Neural progenitor cell (in vitro differentiated cells): ENCODE measurements at places on chromosomes 11 and 22. TPM values are rescaled to one million over a fixed set of nuclear protein-coding genes. Genes with fewer than 3 reads are reported as not detected.

The FGF3 gene
- total RNA-seq: not detected in 2 replicates

The HMBS gene
- 30.0 and 31.1 TPM in 2 replicates for total RNA-seq

The POLR2L gene
- total RNA-seq: 12.9 and 27.5 TPM in 2 replicates

The LDHAL6A gene
- not detected in 2 replicates for total RNA-seq

The CHST1 gene
- total RNA-seq: 0.53 TPM in 1 of 2 replicates, not detected in the other

The KLHDC7B gene
- total RNA-seq: not detected in 2 replicates

The CDC45 gene
- total RNA-seq: 40.9 and 50.7 TPM in 2 replicates

The LRP5 gene
- total RNA-seq: 7.3 and 24.0 TPM in 2 replicates

- no peak overlapping the region for H3K27ac ChIP-seq
- no peaks in the 10 kb centered on the region for H3K4me1 ChIP-seq
- no peaks in the 10 kb centered on the region for H3K27me3 ChIP-seq
- DNase-seq: no peak
- H3K36me3 ChIP-seq: no peaks in the 10 kb centered on the region
- no peak overlapping the region for H3K4me3 ChIP-seq
Measured at GRCh38 chr11:5284637-5285036, 14.9 kb upstream of the HBE1 start.

- no peaks in the 10 kb centered on the region for H3K36me3 ChIP-seq
- no peak overlapping the region for H3K27ac ChIP-seq
- peaks cover 10% of the 10 kb centered on the region for H3K4me1 ChIP-seq
Measured at GRCh38 chr11:33899400-33900037, 7.6 kb upstream of the LMO2 start.

DNA sequence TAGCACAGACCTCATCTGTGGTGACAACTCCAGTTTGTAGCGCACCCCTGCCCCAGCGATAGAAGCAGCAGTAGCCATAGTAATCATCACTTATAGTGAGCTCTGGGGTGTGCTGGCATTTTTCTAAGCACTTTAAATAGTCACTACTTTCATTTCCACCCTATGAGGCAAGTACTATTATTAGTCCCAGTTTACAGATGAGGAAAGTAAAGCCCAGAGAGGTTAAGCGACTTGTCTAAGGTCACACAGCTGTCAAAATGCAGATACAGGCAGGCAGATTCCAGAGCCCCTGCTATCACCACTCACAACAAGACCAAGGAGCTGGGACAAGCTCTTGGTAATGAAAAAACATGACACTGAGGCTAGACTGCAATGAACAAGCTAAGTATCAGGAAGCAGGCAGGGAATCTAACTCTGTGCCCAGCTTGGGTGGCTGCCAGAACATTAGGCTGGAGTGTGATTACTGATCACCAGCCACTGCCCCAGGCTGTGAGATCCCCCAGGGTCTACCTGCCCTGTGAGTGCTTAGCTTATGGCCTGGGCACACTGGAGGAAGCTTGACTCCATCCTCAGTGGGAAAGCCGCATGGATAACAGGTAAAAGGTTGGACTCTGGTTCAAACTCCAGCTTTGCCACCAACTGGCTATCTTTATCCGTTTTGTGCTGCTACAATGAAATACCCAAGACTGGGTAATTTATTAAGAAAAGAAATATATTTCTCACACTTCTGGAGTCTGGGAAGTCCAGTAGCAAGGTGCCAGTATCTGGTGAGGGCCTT lies 561.1 kb downstream of the MN1 start:
- H3K4me3 ChIP-seq: no peak overlapping the region
- H3K27me3 ChIP-seq: no peaks in the 10 kb centered on the region
- H3K36me3 ChIP-seq: no peaks in the 10 kb centered on the region
- peaks cover 5% of the 10 kb centered on the region for H3K4me1 ChIP-seq

- H3K36me3 ChIP-seq: no peaks in the 10 kb centered on the region
- no peak overlapping the region for H3K27ac ChIP-seq
Measured at GRCh38 chr22:43273902-43274484, 69.2 kb downstream of the SCUBE1 start.

DNA sequence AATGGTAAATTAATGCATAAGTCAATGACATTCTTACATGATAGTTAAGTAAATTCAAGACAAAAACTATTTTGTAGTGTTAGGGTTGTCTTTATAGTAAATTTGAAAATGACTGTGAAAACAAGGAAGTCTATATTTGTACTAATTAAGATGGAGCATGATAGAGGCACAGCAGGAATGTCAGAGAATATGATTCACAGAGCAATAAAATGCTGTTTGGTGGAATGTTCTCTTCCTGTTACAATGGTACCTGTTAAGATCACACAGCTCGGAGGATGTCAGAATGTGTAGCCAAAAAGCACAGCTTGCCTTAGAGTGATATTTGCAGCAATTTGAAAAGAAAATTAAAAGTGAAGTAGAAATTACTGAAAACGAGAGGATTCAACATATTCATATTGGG lies 2339.7 kb upstream of the RAG2 start:
- no peak overlapping the region for H3K27ac ChIP-seq
- no peak for DNase-seq
- H3K27me3 ChIP-seq: no peaks in the 10 kb centered on the region
- no peak overlapping the region for H3K4me3 ChIP-seq
- no peaks in the 10 kb centered on the region for H3K4me1 ChIP-seq

DNA sequence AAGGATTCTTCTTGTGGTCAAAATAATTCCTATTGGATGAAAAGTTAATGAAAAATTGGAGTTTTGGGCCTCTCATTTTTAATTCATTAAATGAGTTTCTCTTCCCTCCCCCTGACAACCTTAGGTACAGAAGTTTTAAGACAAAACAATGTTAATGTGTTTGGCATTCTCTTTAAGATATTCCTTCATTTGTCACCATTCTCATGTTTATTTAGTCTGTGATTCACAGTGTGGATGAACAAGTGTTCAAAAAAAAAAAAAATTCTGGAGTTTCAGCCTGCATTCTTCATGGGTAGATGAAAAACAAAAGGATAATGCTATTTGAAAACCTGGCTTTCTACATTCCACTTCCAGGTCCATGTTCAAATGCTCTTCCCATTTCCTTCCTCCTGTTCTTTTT lies 172.6 kb upstream of the LUZP2 start:
- no peaks in the 10 kb centered on the region for H3K27me3 ChIP-seq
- H3K27ac ChIP-seq: no peak overlapping the region
- no peaks in the 10 kb centered on the region for H3K36me3 ChIP-seq
- no peak for DNase-seq

- peaks cover 7% of the 10 kb centered on the region for H3K4me1 ChIP-seq
- H3K36me3 ChIP-seq: no peaks in the 10 kb centered on the region
- H3K27me3 ChIP-seq: peaks cover 31% of the 10 kb centered on the region
- no peak overlapping the region for H3K4me3 ChIP-seq
- no peak overlapping the region for H3K27ac ChIP-seq
Measured at GRCh38 chr22:50536226-50536625, 6.4 kb upstream of the TYMP start.

DNA sequence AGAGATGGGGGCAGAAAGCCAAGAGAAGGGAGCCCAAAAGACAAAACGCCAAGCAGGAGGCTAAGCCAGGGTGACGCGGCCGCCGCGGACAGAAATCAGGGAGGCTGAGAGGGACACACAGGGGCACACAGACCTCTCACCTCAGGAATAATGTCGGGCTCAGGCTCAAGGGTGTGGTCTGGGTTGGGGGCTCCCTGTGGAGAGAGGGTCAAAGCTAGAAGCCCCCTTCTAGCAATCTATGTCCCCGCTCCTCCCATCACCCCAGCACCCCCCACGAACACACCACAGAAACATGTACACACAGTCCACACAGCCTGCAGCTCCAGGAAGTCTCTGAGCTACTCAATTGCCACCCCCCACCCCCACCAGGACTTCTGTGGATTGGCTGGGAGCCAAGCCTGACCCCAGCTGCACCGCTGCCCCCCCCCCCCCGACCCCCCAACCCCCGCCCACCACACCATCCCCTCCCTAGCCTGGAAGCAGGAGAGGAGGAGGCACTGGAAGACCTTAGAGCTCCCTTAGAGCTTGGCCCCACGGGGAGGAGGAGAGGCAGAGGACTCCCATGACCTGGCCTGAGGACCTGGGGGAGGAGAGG lies 6.9 kb downstream of the BCL9L start:
- no peak for DNase-seq
- H3K4me1 ChIP-seq: peaks cover 98% of the 10 kb centered on the region
- peak overlapping the region; percentile 27 for H3K4me3 ChIP-seq
- no peaks in the 10 kb centered on the region for H3K36me3 ChIP-seq
- no peaks in the 10 kb centered on the region for H3K27me3 ChIP-seq

GRCh38 chr11:65870706-65871681 lies 1.6 kb downstream of the EFEMP2 start:
- no peak overlapping the region for H3K27ac ChIP-seq
- H3K4me1 ChIP-seq: peaks cover 4% of the 10 kb centered on the region
- DNase-seq: no peak
- H3K36me3 ChIP-seq: no peaks in the 10 kb centered on the region
- H3K27me3 ChIP-seq: peaks cover 17% of the 10 kb centered on the region

DNA sequence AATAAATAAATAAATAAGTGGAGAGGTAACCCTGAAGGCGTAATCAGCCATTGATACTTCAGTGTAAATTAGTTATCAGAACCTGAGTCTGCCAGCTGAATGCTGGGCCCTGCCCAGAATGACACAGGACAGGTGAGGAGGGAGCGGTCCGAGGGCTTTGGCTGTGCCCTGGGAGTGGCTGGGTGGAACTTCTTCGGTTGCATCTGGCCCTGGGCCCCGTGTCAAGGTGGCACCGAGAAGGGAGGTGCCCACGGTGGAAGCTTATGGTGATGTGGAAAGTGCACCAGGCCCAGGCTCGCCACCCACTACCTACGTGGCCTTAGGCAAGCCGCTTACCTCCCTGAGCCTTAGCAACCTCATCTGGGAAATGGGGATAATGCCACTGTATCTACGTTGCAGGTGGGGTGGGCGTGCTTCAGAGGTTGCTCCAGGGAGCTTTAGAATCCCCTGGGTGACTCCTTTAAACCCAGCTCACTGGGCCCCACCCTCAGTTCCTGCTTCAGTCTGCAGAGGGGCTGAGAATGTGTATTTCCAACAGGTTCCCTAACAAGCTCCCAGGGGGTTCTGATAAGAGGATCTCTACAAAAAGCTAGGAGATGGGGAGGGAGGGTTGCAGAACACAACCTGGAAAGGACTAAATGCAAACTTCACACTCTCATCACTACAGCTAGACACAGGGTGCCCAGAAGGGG lies 38.8 kb downstream of the TXN2 start:
- H3K4me1 ChIP-seq: no peaks in the 10 kb centered on the region
- H3K27me3 ChIP-seq: no peaks in the 10 kb centered on the region
- H3K4me3 ChIP-seq: no peak overlapping the region
- H3K36me3 ChIP-seq: no peaks in the 10 kb centered on the region
- no peak overlapping the region for H3K27ac ChIP-seq

DNA sequence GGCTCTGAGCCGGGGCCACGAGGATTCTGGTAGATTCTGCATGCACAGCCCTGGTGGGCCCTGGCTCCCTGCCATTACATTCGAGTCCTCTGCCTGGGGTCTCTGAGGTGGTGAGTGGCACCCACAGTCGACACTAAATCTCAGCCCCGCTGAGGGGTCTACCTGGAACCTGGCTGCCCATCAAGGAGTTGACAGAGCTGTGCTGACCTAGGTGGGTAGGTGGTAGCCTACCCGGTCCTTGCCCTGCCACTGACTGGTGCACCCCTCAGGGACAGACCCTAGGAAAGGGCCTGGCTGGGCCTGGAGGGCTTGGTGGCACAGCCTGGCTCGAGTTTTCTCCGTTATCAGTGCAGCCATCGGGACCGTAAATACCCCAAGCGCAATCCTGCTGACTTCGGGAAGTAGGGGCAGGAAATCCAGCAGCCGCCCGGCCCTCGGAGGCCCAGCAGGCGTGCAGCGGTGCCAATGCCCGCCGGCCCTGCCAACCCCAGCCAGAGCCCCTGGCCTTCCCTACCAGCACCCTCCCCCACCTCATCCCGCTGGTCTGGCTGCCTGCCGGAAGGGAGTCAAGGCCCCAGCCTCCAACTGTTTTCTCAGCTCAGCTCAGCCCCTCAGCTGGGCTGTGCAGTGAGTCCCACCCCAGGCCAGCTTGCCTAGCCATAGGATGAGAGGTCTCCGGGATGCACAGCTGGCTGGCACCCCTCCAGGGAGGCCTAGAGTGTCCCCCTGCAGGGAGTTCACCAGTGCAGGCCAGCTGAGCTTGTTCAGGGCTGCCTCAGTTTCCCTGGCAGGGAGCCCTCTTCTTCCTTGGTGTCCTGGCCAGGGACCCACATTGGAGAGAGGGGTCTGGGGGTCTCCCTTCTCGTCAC lies 80.4 kb upstream of the KCNQ1OT1 start:
- H3K27ac ChIP-seq: no peak overlapping the region
- no peak overlapping the region for H3K4me3 ChIP-seq
- DNase-seq: no peak
- no peaks in the 10 kb centered on the region for H3K36me3 ChIP-seq

GRCh38 chr11:128465946-128466705 lies 121.2 kb downstream of the ETS1 start:
- no peaks in the 10 kb centered on the region for H3K36me3 ChIP-seq
- peaks cover 9% of the 10 kb centered on the region for H3K4me1 ChIP-seq
- no peak overlapping the region for H3K4me3 ChIP-seq

DNA sequence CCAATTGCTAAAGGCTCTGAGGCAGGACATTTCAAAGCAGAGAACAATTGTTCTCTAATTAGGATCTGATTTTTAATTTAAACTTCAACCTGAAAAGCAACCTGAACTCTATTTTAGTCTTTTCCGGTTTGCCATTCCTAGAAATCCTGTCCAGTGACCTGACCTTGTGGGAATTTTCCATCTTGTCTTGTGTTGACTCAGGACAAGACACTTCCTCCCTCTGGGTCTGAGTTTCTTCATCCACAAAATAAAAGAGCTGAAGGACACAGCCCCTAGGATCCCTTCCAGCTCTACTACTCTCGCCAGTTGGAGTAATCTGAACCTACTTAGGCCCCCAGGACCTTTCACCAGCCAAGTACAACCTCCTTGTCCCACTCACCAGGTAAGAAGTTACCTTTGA lies 66.5 kb upstream of the POU2AF1 start:
- no peaks in the 10 kb centered on the region for H3K4me1 ChIP-seq
- no peak for DNase-seq
- no peaks in the 10 kb centered on the region for H3K36me3 ChIP-seq
- H3K27me3 ChIP-seq: no peaks in the 10 kb centered on the region
- H3K4me3 ChIP-seq: no peak overlapping the region
- no peak overlapping the region for H3K27ac ChIP-seq

DNA sequence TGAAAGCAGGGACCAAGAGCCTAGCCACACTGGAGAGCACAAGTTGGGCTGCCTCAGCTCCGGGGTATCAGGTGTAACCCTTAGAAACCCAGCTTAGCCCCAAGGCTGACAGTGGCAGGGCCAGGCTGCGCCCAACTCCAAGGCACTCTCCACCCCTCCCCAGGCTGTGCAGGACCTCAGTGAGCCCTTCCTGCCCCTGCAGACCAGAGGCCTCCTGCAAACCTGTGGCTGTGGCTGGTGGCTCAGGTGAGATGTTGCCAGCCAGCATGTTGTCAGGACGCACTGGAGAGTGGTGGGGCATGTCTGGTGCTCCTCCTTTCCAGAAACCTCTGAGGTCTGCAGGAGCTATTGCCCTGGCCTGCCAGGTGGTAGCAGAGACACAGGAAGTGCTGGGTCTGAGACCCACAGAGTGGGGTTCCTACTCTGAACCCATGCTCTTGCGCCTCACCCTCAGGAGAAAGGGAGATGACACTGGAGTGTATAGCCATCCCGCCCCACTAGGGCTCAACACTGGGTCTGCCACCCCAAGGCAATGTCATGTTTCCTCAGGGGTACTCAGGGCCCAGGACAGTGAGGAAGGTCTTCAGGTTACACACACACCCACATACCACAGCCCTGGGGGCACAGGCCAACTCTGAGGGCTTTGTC lies 2.4 kb upstream of the SCARF2 start:
- no peak overlapping the region for H3K4me3 ChIP-seq
- no peak overlapping the region for H3K27ac ChIP-seq
- no peaks in the 10 kb centered on the region for H3K36me3 ChIP-seq
- H3K27me3 ChIP-seq: peaks cover 55% of the 10 kb centered on the region
- no peak for DNase-seq

- H3K36me3 ChIP-seq: no peaks in the 10 kb centered on the region
- peak; percentile 31 for DNase-seq
- no peak overlapping the region for H3K27ac ChIP-seq
- H3K4me3 ChIP-seq: peak overlapping the region; percentile 62
Measured at GRCh38 chr11:125110506-125110905, 920 bp downstream of the TMEM218 start.
